LNCaP clone FGC (cell line): ENCODE measurements at places on chromosomes 2 and 18.
A peak's percentile ranks its signal among the peaks of the same experiment; 100 is the strongest.

GRCh38 chr2:134173338-134174016 lies 80.4 kb upstream of the MGAT5 start:
- peak; percentile 34 for DNase-seq

- DNase-seq = no peak
Observed at GRCh38 chr2:99181624-99182000, 628 bp downstream of the MRPL30 start.

DNA sequence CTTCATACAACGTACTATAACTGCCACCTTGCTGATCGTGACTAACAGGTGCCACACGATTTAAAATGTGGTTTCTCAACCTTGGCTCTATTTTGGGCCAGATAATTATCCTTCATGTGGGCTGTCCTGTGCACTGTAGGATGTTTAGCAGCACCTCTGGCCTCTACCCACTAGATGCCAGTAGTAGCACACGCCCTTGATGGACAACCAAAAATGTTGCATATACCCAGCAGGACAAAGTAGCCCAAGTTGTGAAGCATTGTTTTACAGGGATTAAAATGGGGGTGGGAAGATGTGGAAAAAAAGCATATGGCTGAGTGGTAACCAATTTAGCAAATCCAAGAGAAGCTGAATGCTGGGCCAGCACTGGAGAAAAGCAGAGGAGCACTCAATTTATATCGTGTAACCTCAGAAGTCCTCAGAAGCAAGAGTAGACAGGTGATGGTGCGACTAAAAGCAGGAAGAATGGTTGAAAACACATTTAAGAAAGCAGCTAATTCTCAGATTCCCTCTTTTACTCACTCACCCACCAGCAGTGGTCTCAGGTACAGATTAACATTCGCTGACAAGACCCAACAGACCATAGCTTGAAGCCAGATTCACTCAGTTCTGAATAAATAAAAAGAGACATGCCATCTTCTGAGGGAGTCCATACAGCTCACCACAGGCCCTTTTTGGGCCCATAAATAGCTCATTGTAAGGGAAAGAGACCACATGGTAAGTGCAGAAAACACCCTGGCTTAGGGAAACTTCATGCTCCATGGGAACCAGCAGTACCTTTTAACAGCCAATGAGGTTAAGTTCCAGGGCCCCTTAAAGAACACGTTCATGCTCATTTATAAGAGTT lies 50.6 kb downstream of the RAPH1 start:
- no peak for DNase-seq

DNA sequence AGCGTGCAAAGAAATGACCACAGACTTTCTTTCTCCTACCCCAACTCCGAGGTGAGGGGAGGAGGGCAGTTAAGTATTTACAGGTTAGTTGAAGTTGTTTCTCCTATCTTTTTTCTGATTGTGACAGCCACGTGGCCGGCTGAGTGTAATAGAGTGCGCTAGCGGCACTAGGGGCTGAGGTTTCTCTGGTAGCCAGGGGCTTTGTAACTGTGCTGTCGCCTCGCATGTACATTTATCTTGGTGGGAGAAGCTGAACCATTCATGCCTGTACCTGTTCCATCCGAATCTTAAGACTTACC lies 214.1 kb upstream of the STON1 start:
- DNase-seq = no peak

DNA sequence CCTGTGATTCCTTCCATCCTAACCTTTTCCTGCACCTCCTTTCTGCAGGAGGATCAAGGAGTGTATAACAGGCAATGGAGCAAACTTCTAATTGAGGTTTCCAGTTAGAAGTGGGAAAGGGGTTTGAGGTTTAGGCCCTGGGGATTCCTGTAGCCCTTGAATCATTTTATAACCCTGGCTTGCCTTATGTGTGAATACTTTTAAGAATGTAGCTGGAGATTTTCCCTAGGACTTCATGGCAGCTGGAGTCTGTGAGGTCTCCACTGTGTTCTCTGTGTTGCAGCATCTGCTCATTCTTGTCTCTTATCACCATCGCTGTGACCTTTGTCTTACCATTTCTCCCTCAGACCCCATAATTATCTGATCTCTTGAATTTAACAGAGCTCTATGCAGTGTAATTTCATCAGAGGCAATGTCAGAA lies 370.2 kb upstream of the SLC14A2 start:
- DNase-seq = no peak

GRCh38 chr2:231280846-231281245 lies 82.4 kb downstream of the ARMC9 start:
- no peak for DNase-seq

- DNase-seq = no peak
Observed at GRCh38 chr2:162267996-162268395, 24.8 kb upstream of the FAP start.

DNA sequence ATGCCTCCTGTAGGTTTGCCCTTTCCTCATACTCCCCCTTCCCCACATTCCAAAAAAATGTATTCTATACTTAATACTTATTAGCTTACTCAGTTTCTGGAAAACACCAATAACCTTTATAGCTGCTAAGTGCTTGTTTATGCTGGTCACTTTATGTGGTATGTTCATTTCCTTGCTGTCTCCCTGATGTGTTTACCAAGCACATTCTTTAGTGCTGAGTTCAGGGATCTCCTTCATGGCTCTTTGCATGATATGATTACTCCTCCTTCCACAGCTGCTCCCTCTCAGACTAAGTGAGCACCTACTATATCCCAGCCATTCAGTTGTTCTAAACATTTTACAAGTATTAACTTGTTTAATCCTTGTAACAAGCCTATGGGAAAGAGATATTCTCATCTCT lies 698.3 kb upstream of the FANCL start:
- DNase-seq = no peak

GRCh38 chr2:222888716-222889115 lies 27.9 kb downstream of the ACSL3 start:
- DNase-seq = no peak

- no peak for DNase-seq
Observed at GRCh38 chr2:239856620-239857285, 168.4 kb downstream of the NDUFA10 start.

DNA sequence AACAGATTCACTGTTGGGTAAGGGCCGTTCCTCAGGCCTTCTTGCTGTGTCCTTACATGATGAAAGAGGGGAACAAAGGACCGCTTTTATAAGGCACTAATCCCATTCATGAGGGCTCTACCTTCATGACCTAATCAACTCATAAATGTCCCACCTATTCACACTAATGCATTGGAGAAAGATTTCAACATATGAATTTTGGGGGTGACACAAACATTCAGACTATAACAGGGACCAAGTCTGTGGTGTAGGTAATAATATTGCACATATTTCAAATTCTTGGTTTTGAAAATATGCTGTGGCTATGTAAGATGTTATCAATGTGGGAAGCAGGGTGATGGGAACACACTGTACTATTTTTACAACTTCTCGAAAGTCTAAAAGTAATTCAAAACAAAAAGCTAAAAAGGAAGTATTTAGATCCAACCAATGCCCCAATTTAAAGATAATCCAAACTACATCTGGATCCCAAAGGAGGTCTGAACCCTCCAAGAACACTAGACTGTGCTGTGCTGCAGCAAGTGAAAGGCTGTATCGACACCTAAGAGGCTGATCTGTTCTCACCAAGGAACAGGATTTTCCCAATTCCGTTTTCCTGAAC lies 82.4 kb upstream of the TGIF1 start:
- DNase-seq = no peak
